ENCODE measurements at places on chromosomes 11 and 22.

GRCh38 chr22:42275970-42276369, 5.5 kb upstream of the TCF20 start:
- DNase-seq, result no peak

GRCh38 chr11:125375146-125375545, 120.9 kb downstream of the FEZ1 start:
- peak; percentile 22 for DNase-seq

GRCh38 chr22:36540867-36541642, 12.1 kb upstream of the EIF3D start:
- DNase-seq, result no peak

- no peak for DNase-seq
Observed at GRCh38 chr22:23689414-23689813, 1.4 kb upstream of the RGL4 start.

DNA sequence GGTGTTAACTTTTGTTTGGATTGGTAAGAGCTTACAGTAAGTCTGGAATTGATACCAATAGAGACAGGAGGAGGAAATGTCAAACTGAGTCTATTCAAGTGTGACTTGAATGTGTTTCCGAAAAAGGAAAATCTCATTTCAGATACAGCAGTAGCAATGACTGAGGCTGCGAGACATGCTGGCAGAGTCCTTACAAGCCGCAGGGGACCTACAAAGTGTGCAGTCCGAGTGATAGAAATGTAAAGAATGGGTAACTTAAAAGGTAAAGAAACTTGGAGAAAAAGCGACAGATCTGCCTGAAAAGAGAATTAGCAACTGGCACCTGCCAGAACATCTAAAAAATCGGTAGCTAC, 444 bp downstream of the CWF19L2 start:
- peak; percentile 12 for DNase-seq

GRCh38 chr22:20583471-20583922, 76.1 kb downstream of the MED15 start:
- peak; percentile 17 for DNase-seq

Data from NCI-H82 (cell line).